Thyroid gland (tissue), 4 donors: ENCODE measurements at places on chromosomes 4 and X. TPM values are rescaled to one million over a fixed set of nuclear protein-coding genes. Genes with fewer than 3 reads are reported as not detected.

NPNT gene
- 840 TPM for total RNA-seq

NRK gene
- total RNA-seq, result 0.67 TPM

TCEAL2 gene
- total RNA-seq, result 11.0 TPM

SYN1 gene
- total RNA-seq, result not detected

DNA sequence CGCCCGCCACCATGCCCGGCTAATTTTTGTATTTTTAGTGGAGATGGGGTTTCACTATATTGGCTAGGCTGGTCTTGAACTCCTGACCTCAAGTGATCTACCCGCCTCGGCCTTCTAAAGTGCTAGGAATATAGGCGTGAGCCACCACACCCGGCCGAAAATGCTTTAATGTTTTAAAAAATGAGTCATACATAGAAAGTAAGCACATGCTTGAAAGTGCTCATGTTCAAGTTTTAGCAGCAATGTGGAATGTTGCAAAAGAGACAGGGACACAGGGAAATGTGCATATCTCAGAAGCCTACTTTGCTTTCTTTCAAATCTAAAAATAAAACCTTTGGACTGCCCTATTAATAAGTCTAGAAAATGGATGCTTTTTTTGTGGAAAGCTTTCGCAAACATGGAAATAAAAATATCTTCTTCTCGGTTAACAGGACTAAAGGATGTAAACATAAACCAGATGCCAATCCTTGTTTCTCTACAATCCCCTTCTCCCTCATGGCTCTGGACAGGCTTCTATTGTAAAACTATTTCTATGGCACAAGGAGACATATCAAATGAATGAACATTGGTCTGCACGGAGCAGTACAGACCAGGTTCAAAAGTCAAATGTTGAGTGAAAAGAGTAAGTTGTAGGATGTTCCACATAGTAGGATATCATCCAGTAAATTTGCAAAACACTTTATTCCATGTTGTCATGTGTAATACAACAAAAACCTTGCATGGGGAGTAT, 15.0 kb downstream of the MECP2 start:
- no peak for DNase-seq

DNA sequence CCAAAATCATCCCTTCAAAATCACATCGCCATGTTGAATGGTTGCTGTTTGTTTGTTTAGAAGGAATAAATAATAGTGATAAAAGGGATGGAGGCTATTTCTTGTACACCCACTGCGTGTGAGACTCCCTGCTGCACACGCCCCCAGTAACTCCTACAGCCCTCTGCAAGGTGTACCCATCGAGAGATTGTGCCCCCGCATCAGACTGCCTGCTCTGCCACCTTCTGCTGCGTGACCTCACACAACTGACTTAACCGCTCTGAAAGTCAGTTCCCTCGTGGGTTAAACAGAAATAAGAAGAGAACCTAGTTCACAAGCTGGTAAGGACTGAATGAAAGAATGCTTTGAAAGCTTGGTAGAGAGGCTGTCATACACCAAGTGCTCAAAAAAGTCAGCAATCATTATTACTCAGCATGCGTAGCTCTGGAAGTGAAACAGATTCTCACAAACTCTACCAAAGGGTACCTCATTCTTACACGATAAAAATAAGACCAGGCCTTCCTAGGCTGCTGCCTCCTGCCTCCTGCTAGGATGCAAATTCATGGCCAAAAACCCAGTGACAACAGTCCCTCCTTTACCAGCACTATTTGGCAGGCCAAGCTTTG, 147.1 kb downstream of the CPEB2 start:
- no peak for DNase-seq

DNA sequence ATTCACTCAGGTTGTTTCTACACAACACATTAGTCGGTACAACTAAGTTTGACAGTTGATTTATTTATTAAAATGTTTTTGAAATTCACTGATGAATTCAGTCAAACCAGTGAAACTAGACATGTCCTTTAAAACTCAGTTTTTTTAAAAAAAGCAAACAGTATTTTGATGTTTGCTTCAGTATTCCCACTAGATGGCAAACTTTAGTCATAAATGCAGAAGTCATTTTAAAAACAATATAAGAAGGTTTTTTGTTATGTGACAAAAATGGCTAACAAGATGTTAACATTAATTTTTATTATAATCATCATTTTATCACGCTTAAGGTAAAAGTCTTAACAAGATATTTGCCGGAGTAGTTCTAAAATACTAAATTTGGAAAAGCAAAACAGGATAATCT, 1337.8 kb upstream of the DIAPH2 start:
- DNase-seq, result no peak

DNA sequence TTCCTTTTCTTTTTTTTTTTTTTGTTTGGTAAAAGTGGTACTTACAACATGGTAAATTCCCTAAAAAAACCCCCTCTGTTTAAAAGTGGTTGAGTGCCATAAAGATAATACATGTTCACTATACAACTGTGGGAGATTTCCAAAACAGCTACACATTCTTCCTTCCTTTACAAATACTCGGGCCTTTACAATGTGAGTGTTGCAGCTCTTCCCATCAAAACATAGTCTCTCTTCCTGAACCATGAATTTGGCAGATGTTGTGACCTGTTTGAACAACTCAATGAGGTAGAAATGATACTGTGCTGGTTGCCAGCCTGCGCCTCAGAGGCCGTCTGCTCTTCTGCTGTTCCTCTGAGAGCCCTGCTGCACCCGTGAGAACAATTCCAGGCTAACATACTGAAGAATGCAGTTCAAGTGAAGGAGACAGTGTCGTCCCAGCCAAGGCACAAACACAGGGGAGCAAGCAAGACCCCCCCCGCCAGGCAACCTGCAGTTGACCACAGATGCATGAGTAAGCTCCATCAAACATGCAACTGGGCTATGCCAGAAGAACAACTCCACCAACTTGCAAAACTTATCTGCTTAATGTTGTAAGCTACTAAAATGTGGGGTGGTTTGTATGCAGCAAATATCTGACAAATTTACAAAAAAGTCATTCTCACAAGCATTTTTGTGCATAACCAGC, 645.0 kb downstream of the PCDH7 start:
- peak; percentile 24 for DNase-seq

GRCh38 chrX:76427560-76428242, at the start of gene MAGEE1:
MAGEE1 (plus strand) TSS chrX:76427710; CDS start chrX:76427931, 221 bp downstream.
- peak; percentile 83 for DNase-seq

DNA sequence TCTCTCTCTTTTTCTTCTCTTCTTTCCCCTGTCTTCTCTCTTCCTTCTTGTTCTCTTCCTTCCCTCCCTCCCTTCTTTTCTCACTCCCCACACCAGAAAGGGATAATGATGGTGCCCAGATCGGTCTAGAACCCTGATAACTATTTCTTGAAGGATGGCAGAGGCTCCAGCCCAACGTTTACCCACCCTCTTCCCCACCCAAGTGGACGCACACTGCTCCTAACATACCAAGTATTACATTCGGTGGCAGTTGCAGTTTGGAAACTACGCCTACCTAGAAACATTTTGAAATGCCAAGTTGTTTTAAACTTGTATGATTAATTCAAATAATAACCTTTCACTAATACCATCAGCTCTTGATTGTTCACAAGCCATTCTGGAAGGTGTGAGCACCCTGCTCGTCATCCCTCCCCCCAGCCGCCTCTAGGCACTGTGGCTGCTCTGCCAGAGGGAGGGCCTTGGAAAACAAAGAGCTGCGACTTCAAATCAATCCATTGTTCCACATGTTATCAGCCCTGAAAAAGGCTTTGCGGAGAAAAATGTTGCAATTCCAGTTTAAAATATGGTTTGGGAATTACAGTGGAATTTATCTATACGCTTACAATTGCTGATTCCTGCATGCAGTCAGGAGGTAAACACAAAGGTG, 1017.5 kb upstream of the TENM3 start:
- DNase-seq, result no peak

MAGEA11 gene
- total RNA-seq, result not detected

DNA sequence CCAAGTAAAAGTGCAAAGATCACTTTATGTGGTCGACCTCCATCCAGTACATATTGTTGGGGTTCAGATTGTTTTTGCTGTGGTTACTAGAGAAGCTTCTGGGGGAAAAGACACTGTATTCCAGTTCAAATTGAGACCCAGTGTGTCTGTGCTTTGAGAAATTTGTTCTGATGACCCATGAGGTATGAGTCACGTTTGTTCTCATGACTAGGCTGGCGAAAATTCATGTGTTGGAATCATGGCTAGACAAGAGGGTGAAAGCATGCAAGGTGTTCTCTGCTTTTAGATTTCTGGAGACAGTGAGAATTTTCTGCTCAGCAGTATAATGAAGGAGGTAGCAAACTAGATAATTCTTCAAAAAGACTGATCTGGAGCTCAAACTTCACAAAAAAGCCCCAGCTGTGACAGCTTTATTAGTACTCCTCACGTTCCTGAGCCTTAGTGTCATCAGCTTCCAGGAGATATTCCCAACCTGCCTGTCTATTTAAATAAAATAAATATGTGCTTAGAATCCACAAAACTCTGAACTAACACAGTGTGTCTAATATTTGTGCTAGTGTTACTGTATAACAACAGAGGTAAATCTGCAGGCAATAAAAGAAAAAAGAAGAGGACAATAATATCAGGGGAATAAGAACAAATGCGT, 24.4 kb upstream of the FAM47B start:
- no peak for DNase-seq

DNA sequence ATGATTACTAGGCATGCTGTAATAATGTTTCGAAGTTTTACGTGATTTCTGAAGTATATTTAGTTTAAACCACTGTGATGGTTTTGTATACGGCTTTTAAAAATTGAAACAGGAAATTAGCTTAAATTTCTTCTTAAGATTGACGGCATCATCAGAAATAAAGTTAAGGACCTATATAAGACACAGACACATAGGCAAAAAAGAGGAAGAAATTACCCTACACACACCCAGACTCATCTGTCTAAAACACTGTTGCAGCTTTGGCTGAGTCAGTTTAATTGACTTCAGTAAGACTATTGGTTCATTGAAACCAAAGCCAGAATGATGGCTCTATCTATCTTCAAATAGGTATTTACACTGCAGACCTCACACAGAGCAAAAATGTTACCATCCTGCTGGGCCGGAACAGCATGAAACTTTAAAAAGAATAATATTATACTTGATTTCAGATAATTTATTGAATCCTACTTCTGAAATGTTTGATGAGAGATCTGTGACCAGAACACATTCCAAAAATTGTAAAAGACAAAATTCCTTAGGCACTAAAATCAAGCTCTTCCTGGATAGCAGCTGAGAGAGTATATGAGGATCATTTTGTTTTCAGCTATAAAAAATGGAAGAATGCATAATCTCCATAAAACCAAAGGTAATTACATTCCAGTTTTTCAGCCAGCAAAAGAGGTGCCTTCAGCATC, 4.5 kb downstream of the HHIP start:
- no peak for DNase-seq

ASB11 gene
- total RNA-seq, result not detected

DNA sequence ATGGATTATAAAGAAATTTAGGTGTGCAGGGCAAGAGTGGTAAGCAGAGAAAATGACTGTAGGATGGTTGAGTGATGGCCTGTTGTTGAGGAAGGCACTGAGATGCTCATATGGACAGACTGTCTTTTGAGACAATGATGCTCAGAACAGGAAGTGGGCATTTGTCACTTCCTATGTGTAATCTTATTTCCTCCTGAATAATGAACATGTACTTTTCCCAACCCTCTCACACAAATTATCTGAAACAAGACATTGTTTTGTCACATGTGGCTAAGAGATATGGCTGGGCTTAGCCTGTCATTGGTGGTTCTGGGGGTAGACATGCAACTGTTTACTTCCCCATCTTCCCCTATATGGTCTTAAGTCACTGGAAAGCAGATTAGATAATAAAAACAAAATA, 240.5 kb downstream of the CFAP47 start:
- no peak for DNase-seq

UCHL1 gene
- 245 TPM for total RNA-seq

DNA sequence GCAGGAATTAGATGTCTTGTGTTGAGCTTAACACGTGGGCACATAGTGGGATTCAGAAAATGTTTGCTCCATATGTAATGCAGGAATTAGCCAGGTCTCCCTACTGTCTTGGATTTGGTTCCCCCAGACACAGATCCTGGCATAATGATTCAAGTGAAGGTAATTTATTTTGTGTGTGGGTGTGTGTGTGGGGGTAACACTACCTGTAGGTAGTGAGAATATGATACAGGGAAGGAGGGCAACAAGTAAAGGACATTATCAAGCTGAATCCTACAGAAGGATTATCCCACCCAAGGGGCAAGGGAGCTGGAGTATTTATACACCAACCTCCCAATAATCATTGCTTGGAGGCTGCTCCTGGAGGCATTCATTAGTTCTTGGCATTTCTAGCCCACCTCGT, 101.4 kb downstream of the NHS start:
- no peak for DNase-seq

DNA sequence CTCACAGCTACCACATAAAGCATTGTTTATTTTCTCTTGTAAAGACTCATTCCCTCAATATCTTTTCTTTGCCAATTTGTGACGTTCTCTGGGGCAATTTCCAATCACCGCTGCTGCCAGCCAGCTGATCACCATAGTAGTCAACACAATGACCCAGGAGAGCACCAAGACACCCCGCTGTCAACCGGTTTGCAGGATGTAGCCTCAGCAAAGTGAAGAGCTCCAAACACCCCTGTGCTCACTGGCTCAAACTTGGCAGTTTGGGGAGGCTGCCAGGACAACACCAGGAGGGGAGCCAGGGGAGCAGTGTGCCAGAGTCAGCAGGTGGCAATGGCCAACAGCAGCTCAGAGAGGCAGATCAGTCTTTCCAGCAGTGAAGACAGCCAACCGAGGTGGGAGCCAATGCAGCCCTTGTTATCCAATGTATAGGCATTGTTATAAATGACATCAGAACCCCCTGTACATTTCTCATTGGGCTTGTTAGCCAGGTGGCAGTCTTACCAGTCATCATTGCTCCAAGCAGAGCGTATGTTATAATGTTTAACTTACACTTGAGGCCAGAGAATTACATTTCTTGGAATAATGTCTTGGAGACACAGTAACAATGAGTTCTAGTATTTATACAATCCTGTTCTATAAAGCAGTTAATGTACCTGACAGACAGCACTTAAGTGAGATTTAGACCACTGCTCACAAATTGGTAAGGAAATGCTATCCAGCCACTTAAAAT, 274.9 kb upstream of the GK2 start:
- DNase-seq, result no peak

NKAP gene
- total RNA-seq, result 8.6 TPM

CC2D2A gene
- total RNA-seq, result 15.0 TPM
